Bone marrow (tissue), 2 donors: ENCODE measurements at places on chromosomes 1 and 21.

- no peak for DNase-seq
Measured at GRCh38 chr1:27152829-27153548, 1.9 kb downstream of the SLC9A1 start.

DNA sequence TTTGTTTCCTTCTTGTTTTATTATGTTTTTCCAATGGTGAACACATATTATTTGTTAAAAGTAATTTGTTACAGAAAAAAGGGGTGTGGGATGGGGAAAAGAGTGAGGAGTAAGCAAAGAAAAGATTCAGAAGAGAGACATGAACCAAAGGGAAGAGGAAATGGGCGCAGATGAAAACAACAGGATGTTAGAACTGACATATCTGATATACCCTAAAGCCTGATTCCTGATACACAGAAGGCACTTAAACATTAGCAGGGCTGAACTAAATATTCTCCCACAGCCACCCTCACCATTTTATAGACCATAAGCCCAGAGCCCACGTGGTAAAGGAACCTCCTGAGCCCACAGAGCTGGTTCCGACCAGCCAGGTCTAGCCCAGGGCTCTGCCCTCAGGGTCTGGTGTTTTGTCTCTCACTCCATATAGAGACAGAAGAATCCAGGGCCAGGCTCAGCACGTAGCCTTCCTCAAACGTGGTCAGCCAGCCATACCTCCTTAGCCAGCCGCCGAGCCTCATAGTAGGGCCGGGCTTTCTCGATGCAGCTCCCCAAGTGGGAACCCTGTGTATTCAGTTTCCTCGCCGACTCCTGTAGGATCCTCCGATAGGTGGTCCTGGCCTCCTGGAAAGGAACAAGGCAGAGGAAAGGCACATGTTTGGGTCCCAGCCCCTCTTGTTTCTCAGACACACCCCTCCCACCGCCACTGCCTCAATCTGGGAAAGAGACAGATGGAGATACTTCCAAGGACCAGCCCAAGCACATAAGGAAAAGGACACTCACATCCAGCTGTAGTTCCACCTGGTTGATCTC is 9.5 kb downstream of the SH3BP5L start:
- DNase-seq: no peak

- no peak for DNase-seq
Measured at GRCh38 chr1:37633040-37633937, 1.4 kb downstream of the RSPO1 start.

DNA sequence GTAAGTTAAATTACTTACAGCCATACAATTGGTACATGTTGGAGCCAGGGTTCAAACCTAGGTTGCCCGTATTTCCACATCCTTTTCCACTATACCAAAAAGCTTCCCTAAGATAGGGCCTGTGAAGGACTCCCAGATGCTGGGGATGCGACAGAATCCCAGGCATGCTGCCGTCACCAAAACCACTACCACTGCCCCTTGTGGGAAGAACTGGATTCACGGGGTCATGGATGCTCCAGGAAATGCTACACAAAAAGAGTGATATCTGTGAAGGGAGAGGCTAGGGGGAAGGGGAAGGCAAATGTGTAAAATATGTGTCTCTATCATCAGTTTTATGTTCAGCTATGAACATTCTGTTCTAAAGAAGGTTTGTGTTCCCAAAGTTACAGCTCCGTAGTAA is 133.9 kb upstream of the IVNS1ABP start:
- DNase-seq: no peak

GRCh38 chr1:65658122-65658521 is 134.6 kb upstream of the PDE4B start:
- DNase-seq: no peak

- no peak for DNase-seq
Measured at GRCh38 chr1:48160486-48161132, 61.9 kb upstream of the SLC5A9 start.

- no peak for DNase-seq
Measured at GRCh38 chr1:97632776-97633175, 288.1 kb downstream of the DPYD start.

DNA sequence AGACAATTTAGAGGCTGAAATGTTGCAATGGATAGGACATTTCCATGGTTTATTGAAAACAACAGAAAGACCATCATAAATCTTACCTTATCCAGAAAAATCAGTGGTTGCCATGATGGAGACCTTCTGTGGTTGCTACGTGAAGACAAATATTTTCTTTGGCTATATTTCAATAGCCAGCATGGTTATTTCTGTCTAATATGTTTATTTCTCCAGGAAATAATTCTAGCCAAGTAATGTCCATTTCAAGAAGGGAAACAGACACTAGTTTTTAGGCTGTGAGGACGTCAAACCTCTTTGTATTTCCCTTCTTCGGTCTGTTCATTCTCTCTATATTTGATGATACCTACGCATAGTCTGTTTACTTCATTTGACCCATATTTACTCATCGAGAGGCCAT is 49.2 kb upstream of the NFASC start:
- DNase-seq: no peak

GRCh38 chr1:183730886-183731573 is 73.9 kb upstream of the RGL1 start:
- DNase-seq: no peak

GRCh38 chr1:223811634-223812101 is 34.1 kb downstream of the TP53BP2 start:
- peak; percentile 14 for DNase-seq

DNA sequence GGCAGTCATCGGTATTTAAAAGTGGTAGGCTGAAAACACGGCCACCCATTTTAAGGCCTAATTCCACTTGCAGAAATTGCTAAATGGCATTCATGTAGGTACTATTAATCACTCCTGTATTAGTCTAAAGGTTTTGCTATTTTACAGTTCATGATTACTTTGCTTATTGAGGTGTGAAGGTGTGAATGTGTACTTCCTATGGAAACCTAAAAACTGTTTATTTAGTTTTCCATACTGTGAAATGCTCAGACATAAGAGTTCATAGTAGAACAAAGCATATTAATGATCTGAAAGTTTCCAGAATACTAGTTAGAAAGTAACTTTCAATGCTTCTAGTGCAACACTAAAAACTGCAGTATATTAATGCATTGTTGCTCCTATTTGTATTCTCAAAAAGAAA is 69.8 kb downstream of the ITGB3BP start:
- DNase-seq: no peak

GRCh38 chr1:43232074-43232473 is 37.7 kb upstream of the TMEM125 start:
- no peak for DNase-seq

- no peak for DNase-seq
Measured at GRCh38 chr1:83905315-83905907, 93.5 kb downstream of the TTLL7 start.

DNA sequence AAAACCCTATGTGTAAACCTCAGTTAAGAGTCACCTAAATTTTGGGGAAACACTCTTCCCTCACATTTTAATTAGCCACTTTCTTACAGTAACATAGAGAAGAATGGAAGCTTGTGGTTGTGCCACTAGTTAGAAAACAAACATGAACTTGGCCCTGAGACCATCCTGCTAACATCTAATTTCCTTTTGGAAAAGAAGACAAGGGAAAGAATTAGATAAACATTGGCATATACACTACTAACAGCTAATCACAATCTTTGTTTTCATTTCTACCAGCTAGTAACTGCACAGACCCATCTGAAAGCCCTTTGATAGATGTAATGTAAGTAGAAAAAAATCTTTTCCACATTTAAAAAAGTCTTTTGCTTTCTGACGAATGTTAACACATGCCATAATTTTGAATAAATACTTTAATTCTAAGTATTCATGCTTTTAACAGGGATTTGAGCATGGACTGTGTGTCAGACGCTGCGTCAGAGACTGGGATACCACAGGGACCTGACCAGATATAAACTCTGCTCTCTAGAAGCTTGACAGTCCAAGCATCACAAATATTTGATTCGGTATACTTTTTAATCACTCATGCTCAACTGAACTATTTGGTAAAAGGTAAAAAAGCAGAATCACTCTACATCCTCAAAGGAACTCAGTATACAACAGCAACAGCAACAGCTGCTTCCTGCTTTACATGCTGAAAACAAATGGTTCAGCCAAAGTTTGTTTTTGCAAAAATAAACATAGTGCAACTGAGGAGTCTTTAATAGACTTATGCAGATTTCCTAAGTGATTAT is 30.2 kb downstream of the DPH5 start:
- DNase-seq: no peak

DNA sequence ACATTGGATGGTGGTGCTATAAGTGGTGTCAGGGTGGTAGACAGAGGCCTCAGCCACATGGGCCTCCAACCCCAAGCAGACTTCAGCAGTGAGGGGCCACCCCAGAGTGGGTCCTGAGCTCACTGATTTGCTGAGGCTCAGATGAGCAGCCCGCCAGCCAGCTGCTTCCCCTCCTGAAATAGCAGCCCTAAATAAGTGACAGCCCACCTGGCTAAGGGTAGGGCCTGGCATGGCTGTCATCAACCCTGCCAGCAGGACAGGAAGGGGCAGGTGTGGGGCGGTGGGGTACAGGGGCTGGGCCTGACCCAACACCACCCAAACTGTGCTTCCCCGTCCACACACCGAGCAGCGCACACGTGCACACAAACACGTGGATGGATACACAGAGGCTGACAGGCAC is 79.3 kb downstream of the GRIK3 start:
- DNase-seq: no peak

- DNase-seq: no peak
Measured at GRCh38 chr1:9425859-9426258, 113.4 kb upstream of the SLC25A33 start.

GRCh38 chr1:7705908-7706216 is 65.2 kb upstream of the VAMP3 start:
- DNase-seq: no peak

DNA sequence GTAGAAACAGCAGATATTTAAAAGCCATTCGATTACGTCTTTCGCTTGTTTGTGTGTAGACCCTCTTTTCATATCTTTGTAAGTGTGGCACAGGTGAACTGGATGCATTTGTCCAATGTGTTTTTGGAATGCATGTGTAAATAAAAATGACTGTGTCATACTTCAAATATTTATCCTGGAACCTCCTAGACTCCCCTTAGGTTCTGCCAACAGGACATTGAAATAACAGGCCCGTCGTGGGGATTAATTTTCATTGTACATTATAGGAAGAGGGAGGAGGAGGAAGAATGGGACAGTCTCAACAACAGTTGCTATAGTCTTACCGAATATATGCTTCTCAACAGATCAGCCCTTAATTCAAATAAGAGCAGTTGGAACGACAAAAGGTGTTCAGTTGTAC is 95.8 kb downstream of the PRKAB2 start:
- no peak for DNase-seq

- DNase-seq: no peak
Measured at GRCh38 chr1:227543283-227544066, 19.9 kb upstream of the ZNF678 start.

DNA sequence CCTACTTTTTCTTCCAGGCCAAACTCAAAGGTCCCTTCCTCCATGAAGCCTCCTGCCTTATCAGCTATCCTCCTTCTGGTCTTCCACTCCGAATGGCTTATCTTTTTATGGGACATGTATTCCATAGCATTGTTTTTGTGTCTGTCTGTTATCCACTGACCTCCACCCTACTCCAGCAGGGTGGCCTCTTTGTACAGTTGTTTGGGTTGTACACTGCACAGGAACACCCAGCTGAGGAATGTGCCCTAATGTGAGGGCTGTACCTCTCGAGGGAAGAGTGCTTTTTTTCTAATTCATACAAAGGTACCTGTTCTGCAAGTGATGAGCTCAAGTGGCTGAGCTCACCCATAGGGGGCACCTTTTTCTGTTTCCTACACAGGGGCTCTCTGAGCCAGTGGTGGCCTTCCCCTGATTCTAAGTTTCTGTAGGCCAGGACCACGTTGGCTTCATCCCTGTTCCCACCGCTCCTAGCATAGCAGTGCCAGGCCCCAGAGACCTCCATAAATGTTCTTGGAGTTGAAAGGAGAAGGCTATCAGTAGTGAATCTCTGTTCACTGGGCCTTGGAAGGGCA is 108.2 kb downstream of the FOXD2 start:
- DNase-seq: no peak

- no peak for DNase-seq
Measured at GRCh38 chr1:165284454-165284853, 72.1 kb downstream of the LMX1A start.

- no peak for DNase-seq
Measured at GRCh38 chr21:38965241-38965640, 159.5 kb downstream of the ETS2 start.

DNA sequence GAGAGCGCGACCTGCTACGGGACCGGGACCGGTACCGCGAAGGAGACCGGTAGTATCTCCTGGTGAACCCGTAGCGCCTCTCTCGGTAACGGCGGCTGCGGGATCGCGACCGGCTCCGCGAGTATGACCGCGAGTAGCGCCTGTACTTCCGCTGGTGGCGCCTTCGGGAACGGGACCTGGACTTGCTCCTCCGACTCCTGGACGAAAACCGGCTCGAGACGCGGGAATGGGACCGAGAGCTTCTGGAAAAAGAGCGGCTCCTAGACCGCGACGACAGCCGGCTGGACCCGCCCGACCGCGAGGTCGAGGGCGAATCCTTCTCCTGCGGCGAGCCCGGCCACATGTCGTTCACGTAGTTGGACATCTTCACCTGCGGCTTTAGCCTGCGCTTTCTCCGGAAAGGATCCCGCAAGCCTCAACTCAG is 642 bp downstream of the RSRP1 start:
- DNase-seq: no peak

GRCh38 chr1:49323925-49324540 is 547.3 kb upstream of the BEND5 start:
- no peak for DNase-seq

- DNase-seq: no peak
Measured at GRCh38 chr1:224450561-224451350, 16.2 kb upstream of the WDR26 start.

GRCh38 chr1:40794048-40794447 is 10.5 kb downstream of the KCNQ4 start:
- no peak for DNase-seq

- peak; percentile 55 for DNase-seq
Measured at GRCh38 chr1:109821831-109822745, 58.4 kb upstream of the EPS8L3 start.

DNA sequence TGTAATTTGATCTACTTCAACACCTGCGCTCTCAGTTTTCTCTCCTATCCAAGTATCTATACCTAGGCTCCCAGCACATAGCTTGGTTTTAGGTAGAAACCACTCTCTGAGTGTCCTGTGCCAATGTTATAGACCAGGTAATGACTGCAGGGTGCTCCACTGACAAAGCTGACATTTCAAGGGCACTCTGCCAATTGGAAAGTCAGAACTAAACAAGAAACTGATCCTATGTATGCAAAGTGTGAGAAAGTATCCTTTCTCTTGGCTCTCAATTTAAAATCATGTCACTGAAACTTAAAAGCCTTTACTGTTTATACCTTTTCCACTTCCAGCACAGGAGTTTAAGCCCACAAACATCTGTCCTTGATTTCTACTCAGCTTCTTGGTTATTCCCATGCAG is 45.0 kb upstream of the AIM2 start:
- DNase-seq: no peak
